Neural crest cell (in vitro differentiated cells): ENCODE measurements at places on chromosomes 16 and 17.

DNA sequence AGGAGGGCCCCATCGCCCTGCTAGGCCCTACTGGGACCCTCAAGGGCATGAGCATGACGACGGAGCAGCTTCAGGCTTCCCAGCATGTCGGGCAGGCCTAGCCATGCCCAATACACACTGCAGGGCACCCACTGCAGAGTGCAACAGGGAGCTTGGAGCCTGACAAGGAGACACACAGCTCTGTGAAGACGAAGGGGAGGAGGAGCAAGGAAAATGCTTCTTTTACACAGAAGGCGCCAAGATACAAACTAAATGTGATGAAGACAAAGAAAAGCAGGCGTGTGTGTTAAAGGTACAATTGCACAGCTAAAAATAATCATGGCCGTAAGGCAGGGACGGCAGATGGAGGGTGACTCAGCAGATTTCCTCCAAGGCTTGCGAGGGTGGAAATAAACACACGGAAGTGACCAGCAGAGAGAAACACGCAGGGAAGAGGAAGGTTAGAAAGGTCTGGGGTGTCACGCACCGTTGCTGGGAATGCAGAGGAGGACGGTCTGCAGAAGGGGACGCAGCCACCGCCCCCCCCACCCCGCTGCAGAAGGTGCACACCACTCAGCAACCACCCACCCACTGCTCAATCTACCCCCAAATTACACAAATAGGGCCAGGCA is 108.5 kb downstream of the ZNF778 start:
- no peak for DNase-seq

DNA sequence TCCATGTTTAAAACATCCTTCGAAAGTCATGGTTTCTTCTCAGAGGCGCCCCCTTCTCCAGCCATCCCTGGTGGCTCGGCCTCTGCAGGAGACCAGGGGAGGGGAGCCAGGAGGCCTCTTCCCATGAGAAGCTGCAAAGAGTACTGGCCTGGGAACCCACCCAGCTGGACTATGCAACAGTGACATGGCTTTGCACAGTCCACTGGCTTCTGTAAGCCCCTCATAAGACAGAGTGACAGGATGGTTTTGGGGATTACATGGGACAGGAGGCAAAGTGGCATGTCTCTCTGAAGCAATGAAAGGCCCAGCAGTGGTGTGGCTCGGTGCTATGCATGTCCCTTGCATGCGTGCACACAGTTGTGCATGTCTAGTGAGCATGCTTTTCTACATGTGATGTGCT is 99.5 kb downstream of the C16orf78 start:
- no peak for DNase-seq

DNA sequence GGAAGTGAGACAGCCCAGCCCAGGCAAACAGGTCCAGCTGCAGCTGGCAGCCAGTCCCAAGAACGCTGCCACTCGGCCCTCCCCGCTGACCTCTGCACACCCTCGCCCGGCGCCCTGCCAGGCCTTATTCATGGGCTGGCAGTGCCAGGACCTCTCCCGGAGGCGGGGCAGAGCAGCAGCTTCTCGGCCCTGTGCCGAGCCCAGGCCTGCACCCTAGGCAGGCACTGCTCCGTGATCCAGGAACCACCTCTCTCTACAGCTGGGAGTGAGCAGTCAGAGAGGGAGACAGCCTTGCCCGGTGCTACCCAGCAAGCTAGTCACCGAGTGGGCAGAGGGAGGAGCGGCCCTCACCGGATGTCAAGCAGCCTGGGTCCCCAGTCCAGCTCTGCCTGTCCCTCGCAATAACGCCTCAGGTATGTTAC is 79.9 kb upstream of the CBX4 start:
- no peak for DNase-seq

DNA sequence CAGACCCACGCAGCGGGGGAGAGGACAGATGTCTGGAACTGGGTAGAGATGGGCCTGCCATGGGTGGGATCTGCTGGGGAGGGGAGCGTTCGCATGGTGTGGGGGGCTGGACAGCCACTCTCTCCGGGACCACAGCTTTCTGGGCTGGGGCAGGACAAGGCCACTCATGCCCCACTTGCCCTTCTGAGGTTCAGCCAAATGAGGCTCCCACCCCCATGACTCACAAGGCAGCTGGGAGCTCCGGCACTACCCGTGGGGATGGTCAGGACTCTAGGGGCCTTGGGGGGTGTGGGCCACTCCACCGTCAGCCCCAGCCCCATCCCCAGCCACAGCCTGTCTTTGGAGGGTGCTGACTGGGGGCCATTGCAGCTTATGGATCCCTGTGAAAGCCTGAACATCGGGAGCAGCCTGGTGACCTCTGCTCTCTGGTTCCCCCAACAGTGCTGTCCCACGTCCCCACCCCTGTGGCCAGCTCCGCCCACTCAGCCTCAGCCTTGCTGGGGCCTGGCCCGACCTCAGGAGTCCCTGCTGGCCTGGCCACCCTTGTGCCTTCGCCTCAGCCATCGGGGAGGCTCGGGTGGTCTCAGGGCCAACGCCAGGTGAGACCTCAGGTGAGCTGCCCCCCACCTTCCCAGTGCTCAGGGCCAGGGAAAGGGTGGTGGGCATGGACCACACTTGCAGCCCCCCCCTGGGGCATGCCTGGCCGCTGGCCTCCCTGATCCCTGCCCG is 4.7 kb upstream of the CDH15 start:
- DNase-seq = no peak

GRCh38 chr17:58643147-58643546 is 48.7 kb downstream of the TEX14 start:
- DNase-seq = no peak

- DNase-seq = no peak
Measured at GRCh38 chr16:84320511-84320910, 25.8 kb downstream of the WFDC1 start.

- DNase-seq = no peak
Measured at GRCh38 chr17:19646788-19647696, 1.5 kb upstream of the ALDH3A2 start.

GRCh38 chr17:78512976-78513375 is 64.2 kb downstream of the DNAH17 start:
- DNase-seq = no peak

DNA sequence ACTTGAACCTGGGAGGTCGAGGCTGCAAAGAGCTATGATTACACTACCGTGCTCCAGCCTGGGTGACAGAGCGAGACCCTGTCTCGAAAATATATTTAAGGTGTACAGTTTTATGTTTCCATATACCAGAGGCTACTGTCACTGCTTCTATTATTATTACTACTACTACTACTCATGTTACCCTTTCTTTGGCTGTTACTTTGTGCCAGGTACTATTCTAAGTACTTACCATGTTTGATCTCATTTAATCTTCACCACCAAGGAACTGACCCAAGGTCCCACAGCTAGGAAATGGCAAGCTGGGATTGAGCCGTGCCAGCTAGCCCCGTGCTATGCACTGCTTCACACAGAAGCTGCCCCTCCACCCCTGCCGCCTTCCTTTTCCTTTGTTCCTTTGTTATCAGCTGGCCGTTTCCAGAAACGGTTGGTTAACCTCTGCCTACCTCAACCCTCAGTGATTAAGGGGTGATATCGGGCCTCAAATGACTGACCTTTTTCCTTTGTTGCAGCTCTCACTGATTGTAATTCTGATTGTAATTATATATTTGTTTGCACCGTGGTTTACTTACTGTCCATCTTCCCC is 78.4 kb downstream of the ABCC1 start:
- DNase-seq = no peak

DNA sequence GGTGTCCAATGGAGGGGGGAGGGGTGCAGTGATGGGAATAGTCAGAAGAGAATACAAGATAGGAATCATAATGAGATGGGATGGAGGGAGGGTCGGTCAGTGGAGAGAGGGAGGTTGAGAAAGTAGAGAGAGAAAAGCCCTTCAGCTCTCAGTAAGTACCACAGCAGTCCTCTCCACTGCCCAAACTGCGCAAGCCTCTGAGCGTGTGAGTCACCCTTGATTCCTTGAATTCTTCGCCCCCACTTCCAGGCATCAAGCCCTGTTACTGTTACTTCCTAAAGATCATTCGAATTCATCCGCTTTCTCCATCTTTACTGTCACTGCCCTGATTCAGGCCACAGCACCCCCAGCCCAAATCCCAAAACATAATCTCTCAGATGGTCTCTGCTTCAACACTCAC is 2.5 kb downstream of the GUCY2D start:
- DNase-seq = no peak

DNA sequence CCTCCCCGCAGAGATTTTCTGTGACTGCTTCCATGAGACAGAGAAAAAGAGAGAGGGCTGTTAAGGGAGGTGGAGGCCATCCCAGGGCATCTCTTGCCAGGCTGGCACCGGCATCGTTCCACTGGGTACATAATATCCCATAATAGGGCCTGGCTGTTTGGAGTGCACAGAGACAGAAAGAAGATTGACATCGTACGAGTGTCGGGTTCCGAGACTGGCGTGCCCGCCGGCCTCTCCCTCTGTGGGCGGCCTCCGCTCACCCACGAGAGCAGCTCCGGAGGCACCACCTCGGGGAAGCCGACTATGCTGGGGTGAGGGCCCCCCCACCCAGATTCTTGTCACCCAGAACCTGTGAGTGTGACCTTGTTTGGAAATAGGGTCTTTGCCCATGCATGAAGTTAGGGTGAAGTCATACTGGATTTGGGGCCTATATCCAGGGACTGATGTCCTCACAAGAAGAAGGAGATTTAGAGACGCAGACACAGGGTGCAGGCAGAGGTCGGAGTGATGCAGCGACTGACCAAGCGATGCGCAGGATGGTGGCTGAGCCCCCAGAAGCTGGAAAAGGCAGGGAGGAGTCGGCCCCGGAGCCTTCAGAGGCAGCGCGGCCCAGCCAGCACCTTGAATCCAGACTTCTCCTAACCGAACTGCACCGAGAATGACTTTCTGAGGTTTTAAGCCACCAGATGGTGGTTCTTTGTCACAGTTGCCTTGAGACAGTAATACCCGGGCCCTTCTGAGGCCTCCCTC is 101.8 kb upstream of the CIBAR2 start:
- no peak for DNase-seq
